ENCODE measurements at places on chromosomes 5 and 9. TPM values are rescaled to one million over a fixed set of nuclear protein-coding genes. Genes with fewer than 3 reads are reported as not detected.

GRCh38 chr9:97763874-97764273 is 66.7 kb upstream of the XPA start:
- DNase-seq = no peak

- peak; percentile 84 for DNase-seq
These were observed 2.7 kb downstream of the NXNL2 start for GRCh38 chr9:88537761-88538091.

- peak; percentile 32 for DNase-seq
These were observed 38.4 kb downstream of the PRRX2 start for GRCh38 chr9:129703667-129704355.

- no peak for DNase-seq
These were observed 14.0 kb upstream of the LOX start for GRCh38 chr5:122091936-122092600.

GRCh38 chr9:127392166-127392565 is 4.8 kb upstream of the SLC2A8 start:
- DNase-seq = no peak

- DNase-seq = no peak
These were observed 2.4 kb upstream of the PLEKHG4B start for GRCh38 chr5:89337-90286.

GRCh38 chr5:6328173-6328572 is 50.2 kb downstream of the MED10 start:
- no peak for DNase-seq

DNA sequence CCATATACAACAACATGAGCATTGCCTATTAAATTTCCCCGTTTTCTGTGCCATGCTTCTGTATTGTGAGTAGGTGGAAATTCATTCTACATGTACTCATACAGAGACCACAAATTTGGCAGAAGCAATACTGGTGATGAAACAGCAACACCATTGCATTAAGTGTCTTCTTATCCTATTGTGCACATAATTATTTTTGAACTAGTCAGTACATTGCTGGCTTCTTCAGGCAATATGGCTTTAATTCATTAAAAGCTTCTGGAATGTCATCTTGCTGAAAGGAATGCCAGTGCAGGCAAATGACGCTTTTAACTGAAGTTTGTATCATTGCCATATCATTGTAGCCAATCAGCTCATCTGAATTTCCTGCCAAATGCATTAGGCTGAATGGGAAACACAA is 82.6 kb downstream of the KIAA1958 start:
- no peak for DNase-seq

DNA sequence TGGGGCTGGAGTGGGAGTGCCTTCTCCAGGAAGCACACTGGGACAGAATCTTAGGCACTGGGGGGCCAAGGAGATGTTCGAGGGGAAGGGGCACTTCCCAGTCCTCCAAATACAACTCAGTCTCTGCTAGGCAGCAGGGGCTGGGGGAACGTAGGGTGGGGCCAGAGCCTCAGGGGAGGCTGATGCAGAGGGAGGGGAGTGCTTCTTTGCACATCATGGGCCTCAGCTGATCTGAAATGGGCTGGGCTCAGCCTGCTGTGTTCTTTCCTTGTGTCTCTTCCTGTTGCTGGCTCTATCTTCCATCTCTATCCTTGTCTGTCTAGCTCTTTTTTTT is 15.6 kb downstream of the PSD2 start:
- DNase-seq = no peak

DNA sequence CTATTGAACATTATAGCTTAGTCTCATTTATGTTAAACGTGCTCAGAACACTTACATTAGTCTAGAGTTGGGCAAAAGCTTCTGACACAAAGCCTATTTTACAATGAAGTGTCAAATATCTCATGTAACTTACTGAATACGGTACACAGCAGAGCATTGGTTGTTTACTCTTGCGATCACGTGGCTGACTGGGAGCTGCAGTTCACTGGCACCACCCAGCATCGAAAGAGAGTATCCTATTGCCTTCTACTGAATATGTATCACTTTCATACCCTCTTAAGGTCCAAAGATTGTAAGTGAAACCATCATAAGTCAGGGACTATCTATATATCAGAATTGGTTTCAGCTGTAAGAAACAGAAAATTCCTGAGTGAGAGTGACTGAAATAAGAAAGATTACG is 42.6 kb upstream of the OSMR start:
- DNase-seq = no peak

DNA sequence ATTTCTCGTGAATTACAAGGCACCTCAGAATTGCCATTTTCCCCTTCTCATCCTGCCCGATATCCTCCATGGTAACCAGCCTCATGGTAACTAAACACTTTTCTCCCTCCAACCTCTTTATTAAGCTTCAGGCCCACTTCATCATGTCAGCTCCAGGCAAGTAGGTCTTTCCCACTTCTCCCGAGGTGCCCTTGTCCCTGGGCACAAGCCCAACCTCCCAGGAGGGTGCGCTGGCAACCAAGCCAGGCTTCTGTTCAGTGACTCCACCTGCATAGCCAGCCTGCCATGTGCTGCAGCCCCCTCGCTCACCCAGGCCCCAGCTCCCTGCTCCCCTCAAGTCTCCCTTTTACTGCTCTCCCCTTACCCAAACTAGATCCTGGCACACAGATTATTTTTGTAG is 47.4 kb upstream of the AFAP1L1 start:
- no peak for DNase-seq

DNA sequence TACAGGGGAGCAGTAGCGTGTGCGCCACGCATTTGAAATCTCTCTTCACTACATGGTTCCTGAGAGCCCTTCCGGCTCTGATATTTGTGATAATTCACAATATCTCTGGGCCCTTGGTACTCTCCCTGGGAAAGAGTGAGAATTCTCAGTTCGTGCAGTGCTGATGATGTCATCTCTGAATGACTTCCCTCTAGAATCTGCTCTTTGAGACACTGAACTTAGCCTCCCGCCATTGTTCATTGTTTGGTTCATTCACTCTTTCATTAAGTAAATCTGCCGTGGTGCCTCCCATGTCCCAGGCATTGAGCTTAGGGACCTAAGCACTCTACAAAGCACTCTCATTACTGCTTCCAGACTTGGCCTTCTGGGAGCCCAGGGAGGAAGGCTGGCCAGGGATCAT is 94.0 kb downstream of the PPARGC1B start:
- no peak for DNase-seq

- no peak for DNase-seq
These were observed 5.5 kb downstream of the MRNIP start for GRCh38 chr5:179852993-179853547.

DNA sequence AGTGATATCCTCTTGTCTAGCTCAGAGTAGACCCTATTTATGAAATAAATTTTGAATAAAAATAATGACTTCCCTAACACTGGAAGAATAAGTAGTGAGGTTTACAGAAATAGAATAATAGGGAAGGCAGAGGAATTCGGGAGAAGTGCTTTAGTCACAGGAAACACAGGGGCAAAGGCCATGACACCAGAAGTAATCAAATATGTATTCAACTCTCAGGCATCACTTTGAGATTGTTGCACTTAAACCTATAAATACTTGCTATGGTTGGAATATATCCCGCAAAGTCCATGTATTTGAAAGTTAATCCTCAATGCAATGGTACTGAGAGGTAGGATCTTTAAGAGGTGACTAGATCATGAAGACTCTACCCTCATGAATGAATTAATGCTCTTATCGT is 166.8 kb downstream of the YIPF5 start:
- no peak for DNase-seq

DNA sequence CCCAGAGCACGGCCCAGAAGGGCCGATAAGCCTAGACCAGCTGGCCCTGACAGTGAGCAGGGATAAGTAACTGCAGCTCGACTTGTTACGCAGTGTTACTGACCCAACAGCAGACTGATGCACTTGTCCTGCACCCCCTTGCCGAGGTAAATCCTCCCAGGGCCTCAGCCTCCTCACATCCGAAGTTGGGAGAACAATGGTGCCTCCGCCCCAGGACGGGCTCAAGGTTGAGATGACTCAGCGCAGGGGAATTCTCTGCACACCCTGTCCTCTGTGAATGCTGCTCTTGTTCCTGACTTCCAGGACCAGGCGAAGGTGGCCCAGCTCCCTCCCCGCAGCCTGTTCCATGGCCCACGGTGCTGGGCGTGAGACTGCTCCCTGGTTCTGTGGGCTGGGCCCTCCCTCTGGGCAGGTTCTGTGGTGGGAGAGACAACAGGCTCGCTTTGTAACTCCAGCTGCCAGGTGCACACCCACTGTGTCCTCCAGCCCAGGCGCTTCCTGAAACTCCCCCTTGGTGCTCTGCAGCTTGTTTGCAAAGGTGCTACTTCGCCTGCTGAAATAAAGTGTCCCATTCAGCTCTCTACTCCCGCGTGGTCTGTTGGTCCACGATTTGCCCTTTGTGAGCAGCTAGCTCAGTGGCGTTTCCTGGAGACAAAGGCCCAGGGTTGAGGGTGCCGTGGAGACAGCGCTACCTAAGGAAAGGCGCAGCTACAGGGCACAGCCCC is 40.1 kb upstream of the SLC6A19 start:
- DNase-seq = no peak

GRCh38 chr9:135887021-135887507 is 20.3 kb downstream of the CAMSAP1 start:
- DNase-seq = no peak

GRCh38 chr9:108606401-108606800 is 249.4 kb downstream of the ACTL7B start:
- no peak for DNase-seq

TRIM7 gene
- total RNA-seq = 0.65 TPM

CD74 gene
- 384 TPM for total RNA-seq

KCNMB1 gene
- 2.0 TPM for total RNA-seq

TAF11L10 gene
- total RNA-seq = not detected

IFNA13 gene
- total RNA-seq = not detected

All from ovary (tissue), 10 donors.